OCI-LY7 (cell line): ENCODE measurements at places on chromosomes 7 and 10. TPM values are rescaled to one million over a fixed set of nuclear protein-coding genes. Genes with fewer than 3 reads are reported as not detected.

Gene VSIR
- 4.9 and 9.0 TPM in 2 replicates for total RNA-seq

Gene HNRNPA2B1
- total RNA-seq = 1,014 and 1,090 TPM in 2 replicates

Gene KNDC1
- not detected in 2 replicates for total RNA-seq

Gene ABCB1
- total RNA-seq = not detected in 2 replicates

Gene PRSS1
- total RNA-seq = not detected in 2 replicates

Gene GLUD1
- 109 and 114 TPM in 2 replicates for total RNA-seq

Gene LIPF
- not detected in 2 replicates for total RNA-seq

Gene TFPI2
- not detected in 2 replicates for total RNA-seq

Gene CRYGN
- not detected in 2 replicates for total RNA-seq

Gene UNC5B
- total RNA-seq = not detected in 2 replicates

Gene ATRNL1
- not detected in 2 replicates for total RNA-seq

Gene ZNF425
- 1.1 and 1.6 TPM in 2 replicates for total RNA-seq

Gene TMUB1
- 53.2 and 59.6 TPM in 2 replicates for total RNA-seq

Gene STEAP1
- not detected in 2 replicates for total RNA-seq

Gene TSPAN12
- not detected in 2 replicates for total RNA-seq

Gene BPGM
- total RNA-seq = 16.6 and 20.6 TPM in 2 replicates

Gene ST8SIA6
- total RNA-seq = not detected in 2 replicates

Gene MINDY4
- 0.86 and 1.4 TPM in 2 replicates for total RNA-seq

Gene GNGT1
- total RNA-seq = not detected in 2 replicates

Gene LEP
- not detected in 2 replicates for total RNA-seq

Gene CFAP69
- total RNA-seq = not detected in 2 replicates

Gene MALRD1
- not detected in 2 replicates for total RNA-seq

Gene MEOX2
- total RNA-seq = not detected in 2 replicates

Gene RGR
- not detected in 2 replicates for total RNA-seq

Gene MBL2
- not detected in 2 replicates for total RNA-seq

Gene TMEM196
- total RNA-seq = not detected in 2 replicates

Gene MKI67
- total RNA-seq = 192 and 217 TPM in 2 replicates

Gene LHPP
- total RNA-seq = 53.3 and 65.2 TPM in 2 replicates

Gene CYP26C1
- 0.09 and 0.15 TPM in 2 replicates for total RNA-seq

Gene PRLHR
- total RNA-seq = not detected in 2 replicates

Gene KCP
- 1.4 TPM in 2 replicates for total RNA-seq

Gene CTNNA3
- total RNA-seq = 0.68 TPM in 1 of 2 replicates, not detected in the other

Gene CTTNBP2
- not detected in 2 replicates for total RNA-seq

Gene ABCC2
- total RNA-seq = 0.59 and 1.2 TPM in 2 replicates

Gene PIP
- not detected in 2 replicates for total RNA-seq

Gene AFAP1L2
- total RNA-seq = 8.6 and 10.5 TPM in 2 replicates

Gene SH2D4B
- not detected in 2 replicates for total RNA-seq

Gene HACD1
- not detected in 2 replicates for total RNA-seq
